ENCODE measurements at places on chromosomes 2 and 18.

DNA sequence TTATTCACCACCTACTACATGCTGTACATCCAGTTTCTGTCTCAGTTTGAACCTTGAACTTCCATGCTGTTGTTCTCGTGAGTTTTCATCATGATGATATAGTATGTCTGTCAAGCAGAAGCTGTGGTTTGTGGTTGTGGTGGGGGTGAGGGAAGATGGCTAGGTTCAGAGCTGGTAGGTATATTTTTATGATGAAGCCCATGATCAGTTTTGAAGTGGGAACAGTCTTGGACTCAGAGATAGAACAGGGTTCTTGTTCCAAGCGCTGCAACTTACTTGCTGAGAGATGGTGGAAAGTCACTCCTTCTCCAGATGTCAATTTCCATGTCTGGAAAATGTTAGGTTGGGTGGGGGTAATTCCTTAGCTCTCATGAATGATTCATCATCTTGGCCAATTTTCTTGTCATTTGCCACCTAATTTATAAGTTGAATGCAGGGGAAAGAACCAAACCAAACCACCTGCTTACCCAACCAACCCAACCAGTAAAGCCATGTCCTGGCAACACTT lies 21.6 kb downstream of the PMAIP1 start:
- no peak for DNase-seq

- no peak for DNase-seq
These were observed 3.8 kb downstream of the EMILIN1 start for GRCh38 chr2:27081984-27082772.

- no peak for DNase-seq
These were observed 33.8 kb upstream of the STK17B start for GRCh38 chr2:196205011-196205766.

GRCh38 chr2:233513953-233514655 lies 52.5 kb downstream of the USP40 start:
- DNase-seq, result no peak

- no peak for DNase-seq
These were observed 78.0 kb upstream of the NFATC1 start for GRCh38 chr18:79317703-79318102.

GRCh38 chr2:217798191-217798590 lies 204.6 kb downstream of the TNS1 start:
- DNase-seq, result no peak

- no peak for DNase-seq
These were observed 99.5 kb downstream of the TANC1 start for GRCh38 chr2:159067971-159068370.

DNA sequence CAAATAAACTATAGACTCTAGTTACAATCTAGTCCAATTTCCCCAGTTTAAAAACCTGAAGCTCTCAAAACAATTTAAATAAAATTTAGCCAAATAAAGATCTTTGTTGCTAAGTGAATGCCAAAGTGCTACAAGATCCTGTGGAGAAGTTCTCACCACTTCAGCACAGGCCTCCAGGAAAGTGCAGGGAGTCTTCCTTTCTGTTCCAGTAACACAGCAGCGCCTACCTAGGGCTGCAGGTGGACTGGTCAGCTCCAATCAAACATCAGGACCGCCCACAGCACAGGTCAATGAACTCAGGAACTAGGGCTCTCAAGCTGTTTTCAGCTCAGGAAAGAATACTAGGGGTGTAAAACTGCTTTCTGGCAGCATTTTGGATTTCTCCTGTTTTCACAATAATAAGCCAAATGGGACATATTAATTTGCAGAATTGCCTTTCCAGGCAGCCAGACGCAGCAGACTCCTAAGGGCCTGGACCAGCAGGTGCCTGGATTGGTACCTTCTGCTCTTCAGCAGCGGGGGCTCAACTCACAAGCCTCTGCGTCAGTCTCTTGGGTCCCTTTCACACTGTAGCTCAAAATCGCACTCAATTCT lies 1.5 kb downstream of the FAM110C start:
- no peak for DNase-seq

- no peak for DNase-seq
These were observed 340.6 kb downstream of the PAX3 start for GRCh38 chr2:221958224-221958623.

GRCh38 chr2:99900556-99900955 lies 241.8 kb downstream of the AFF3 start:
- no peak for DNase-seq

DNA sequence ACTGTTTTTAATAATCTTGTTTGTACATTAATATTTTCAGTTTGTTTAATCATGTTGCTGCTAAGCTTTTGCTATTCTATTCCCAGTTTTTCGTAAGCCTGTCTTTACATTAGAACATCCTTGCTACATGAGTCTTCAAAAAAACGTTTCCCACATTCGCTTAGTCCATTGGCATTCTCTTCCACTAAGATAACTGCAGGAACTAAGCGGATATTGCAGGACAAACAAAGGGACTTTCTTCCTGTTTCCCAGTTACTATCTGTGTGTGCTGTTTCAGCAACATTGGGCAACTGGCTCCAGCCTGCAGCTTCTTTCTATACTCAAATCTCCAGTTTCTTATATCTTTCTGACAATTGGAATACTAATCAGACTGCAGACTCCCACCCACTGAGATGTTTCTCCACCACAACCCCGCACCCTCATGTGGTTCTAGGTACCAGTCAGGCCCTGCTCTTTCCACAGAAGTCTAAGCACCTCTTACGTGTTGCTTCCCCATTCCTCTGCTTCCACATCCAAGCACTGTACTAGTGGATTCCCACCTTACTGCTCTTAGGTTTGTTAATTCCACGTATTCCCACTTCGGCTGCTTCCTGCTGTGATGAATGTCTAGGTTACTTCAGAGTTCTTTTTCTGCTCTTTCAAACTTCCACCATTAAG lies 420.3 kb downstream of the LRRTM4 start:
- no peak for DNase-seq

DNA sequence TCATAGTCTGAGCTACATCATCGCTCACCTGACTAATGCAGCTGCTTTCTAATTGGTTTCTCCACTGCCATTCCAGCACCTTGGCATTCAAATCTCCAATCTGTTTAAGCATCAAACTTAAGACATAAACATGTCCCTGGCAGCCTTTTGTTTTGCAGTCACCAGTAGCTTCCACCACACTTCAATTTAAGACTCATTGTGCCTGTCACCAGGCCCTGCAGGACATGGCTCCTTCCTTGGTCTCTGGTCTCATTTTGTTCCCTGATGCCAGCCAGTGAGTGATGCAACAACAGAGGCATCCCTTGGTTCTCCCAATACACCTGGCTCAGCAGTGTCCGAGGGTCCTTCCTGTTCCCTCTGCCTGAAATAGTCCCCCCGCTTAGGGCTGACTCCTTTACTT lies 292.4 kb upstream of the PXDN start:
- no peak for DNase-seq

GRCh38 chr2:205930209-205930608 lies 155.8 kb downstream of the INO80D start:
- DNase-seq, result no peak

DNA sequence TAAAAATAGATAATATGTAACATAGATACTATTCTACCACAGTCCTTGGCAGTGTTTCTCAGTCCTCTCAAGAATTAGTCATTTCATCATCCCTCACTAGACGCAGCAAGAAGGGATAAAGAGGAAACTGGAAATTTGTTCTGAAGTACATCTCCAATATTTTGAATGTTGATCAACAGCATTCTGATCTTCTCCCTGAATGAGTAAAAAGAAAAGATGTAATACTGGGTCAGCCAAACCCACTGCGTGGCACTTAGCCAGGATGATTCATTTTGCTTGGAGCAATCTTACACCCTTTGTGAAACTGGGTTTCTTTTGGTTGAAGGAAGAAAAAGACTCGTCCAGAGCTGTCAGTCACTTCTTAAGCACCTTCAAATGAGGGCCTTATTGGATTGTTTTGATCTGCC lies 54.1 kb downstream of the TAF1B start:
- peak; percentile 55 for DNase-seq

DNA sequence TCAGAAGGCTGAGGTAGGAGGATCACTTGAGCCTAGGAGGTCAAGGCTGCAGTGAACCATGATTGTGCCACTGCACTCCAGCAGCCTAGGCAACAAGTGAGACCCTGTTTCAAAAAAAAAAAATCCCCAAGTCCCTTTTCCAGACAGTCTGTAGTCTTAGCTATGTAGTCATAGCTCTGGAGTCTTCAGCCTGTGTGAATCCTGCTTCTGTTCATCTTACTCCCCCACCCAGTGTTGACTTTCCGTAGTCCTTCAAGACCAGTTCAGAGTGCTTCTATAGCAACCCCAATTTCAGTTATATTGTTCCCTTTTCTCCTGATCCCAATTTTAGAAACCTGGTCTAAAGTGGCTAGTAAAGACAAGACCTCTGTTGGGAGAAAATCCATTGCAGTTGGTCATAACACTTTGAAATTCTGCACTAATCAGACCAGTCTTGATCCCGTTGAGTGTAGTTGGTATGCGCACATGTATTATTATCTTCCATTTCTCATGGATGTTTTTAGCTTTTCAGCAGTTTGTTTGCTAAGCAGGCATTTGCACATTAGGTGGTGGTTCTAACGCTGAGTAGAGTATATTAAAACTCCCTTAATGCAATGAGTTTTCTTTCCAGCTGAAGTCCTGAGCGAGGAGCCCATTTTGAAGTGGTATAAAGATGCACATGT lies 9.0 kb downstream of the BZW1 start:
- no peak for DNase-seq

DNA sequence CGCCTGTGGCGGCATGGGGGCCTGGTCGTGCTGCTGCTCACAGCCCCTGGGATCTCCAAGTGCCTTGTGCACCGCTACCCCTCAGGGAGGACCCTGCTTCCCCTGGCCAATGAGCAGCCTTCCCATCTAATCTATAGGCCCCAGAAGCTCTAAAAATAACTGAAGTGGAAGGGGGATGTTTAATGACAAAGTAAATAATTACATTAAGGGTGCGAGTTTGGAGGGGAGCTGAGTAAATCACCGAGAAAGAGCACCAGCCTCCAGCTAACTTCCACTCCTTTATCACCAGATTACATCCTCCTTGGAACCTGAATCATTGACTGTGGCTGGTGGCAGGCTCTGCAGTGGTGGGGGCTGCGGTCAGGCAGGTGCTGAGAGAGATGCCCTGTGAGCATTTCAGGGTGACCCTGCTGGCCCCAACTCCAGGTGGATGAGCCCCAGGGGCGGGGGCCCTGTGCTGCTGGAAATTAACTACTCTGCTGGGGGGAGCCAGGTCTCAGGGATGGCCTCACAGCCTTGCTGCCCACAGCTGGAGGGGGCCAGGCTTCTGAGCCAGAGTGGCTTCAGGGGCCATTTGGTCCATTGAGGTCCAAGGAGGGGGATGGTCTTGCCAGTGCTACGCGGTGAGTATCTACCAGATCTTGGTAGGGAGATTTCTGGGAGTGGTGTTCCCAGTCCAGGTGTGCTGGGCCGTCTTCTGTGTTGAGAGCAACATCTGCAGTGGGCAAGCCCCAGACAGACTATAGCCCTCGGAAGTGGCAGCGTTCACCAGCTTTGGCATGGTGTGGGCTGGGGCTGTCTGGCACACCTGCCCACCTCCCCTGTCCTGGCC lies 74.2 kb downstream of the GLI2 start:
- DNase-seq, result no peak

- DNase-seq, result no peak
These were observed 356.9 kb downstream of the TNS1 start for GRCh38 chr2:217645896-217646295.

GRCh38 chr2:88537640-88538039 lies 85.1 kb upstream of the FOXI3 start:
- DNase-seq, result no peak

GRCh38 chr2:239548965-239549595 lies 148.3 kb upstream of the HDAC4 start:
- no peak for DNase-seq

- no peak for DNase-seq
These were observed 425 bp upstream of the SALL3 start for GRCh38 chr18:78979056-78979729.

DNA sequence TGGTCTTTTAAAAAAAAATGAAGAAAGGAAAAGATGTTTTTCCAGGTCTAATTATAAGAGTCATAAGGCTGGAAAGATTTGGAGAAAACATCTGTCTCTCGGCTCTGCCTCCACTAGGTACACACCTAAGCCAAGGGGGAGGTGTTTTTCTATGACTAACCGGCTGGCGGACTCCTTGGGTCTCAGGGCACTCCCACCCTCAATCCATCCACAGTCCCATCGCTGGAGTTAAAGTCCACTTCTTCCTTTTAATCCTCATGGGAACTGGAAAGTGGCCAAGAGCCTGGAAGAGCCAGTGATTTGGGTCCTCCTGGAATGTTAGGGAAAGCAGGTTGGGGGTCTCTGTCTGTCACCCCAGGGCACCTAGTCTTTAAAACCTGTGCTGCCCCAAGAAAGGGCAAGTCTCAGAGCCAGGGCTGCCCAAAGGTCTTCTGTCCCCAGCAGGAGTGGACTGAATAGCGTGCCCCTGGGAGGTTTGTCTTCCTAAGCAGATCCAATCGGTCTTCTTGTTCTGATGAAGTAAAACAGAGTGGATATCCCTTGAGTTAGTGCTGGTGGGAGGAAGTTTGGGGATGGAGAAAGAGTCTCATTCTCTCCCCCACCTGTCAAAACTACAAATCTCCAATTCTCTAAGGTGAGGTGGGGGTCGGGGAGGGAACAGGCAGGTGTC lies 66.4 kb downstream of the MCFD2 start:
- DNase-seq, result no peak

DNA sequence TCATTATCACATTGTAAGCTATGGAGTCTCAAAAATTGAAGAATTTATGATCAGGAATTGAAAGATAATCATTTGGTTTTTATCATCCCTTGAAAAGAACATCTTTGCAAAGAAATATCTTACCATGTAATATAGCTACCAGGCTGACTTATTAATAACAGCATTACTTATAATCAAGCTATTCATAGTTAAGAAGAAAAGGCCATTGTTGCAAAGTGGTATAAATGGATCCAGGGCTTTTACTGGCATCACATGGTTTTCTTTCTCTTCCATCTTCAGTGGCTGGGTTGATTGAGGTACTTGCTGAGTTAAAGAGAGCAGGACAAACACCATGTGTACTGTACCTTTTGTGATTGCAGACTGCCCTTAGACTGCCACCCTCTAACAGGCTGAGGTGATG lies 39.6 kb downstream of the MFSD6 start:
- DNase-seq, result no peak

DNA sequence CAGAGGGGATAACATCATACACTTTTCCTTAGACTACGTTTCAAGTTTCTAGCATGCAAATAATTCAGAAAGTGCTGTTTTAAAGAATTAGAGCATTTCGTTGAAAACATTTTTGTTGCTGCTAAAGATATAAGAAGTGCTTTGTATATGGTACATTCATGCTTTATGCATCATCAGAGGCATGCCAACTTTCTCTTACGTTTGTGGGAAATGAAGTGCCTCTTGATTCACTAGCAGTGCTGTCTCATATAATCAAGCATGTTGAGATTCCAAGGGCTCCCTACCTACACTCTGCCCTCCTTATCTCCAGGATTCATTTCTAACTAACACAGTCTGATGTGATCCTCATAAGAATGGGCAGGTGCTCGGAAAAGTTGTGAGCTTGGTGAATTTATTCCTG lies 748.6 kb upstream of the DDX18 start:
- DNase-seq, result no peak

GRCh38 chr18:37409878-37410277 lies 155.7 kb downstream of the CELF4 start:
- DNase-seq, result no peak

GRCh38 chr18:7668392-7668791 lies 101.3 kb downstream of the PTPRM start:
- no peak for DNase-seq

GRCh38 chr2:226556050-226556449 lies 243.6 kb downstream of the IRS1 start:
- DNase-seq, result no peak

- DNase-seq, result no peak
These were observed 416.7 kb downstream of the ARHGAP15 start for GRCh38 chr2:143545949-143546255.
